Upper lobe of right lung (tissue), 1 donor: ENCODE measurements at places on chromosomes 2 and 18. TPM values are rescaled to one million over a fixed set of nuclear protein-coding genes. Genes with fewer than 3 reads are reported as not detected.

Gene CLEC4F
- 1.2 TPM for total RNA-seq

Gene L3MBTL4
- total RNA-seq: 16.2 TPM

Gene SERPINB4
- not detected for total RNA-seq

Gene CD8B2
- not detected for total RNA-seq
